ENCODE measurements at places on chromosomes 4 and X.

DNA sequence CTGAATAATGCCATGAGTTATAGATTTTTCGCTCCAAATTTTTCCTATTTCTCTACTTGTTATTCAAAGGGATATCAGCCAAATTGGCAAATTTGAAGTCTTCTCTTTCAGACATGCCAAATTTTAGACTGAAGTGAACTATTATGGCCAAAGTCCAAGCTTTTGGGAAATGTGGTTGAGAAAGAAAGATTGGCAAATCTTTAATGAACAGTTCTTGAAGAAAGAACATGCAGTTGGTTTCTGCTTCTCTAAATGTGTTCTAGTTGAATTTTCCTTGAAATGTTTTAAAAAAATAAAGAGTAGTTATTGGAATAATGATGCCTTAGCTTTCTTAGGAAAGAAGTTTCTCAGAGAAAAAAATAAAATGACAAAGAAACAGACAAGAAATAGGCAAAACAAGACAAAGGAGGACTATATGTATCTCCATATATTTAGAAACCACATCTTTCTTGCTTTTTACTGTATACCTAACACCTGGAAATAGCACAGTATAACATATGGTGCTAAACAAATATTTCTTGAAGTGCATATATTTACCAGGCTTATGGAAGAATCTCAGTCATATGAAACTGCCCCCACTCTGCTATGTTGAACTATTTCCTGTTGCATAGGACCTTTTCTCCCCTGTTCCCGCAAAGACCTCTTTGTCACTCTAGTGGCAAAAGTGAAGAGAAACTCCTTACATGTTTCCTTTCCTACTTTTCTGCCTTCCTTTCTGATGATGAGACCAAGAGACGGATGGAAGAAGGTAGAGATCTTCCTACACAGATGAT, 250.0 kb downstream of the ARHGAP24 start:
- DNase-seq: no peak

- DNase-seq: no peak
Observed at GRCh38 chr4:52617336-52618020, 41.6 kb downstream of the USP46 start.

- DNase-seq: no peak
Observed at GRCh38 chr4:145828802-145829485, 109.7 kb downstream of the ZNF827 start.

DNA sequence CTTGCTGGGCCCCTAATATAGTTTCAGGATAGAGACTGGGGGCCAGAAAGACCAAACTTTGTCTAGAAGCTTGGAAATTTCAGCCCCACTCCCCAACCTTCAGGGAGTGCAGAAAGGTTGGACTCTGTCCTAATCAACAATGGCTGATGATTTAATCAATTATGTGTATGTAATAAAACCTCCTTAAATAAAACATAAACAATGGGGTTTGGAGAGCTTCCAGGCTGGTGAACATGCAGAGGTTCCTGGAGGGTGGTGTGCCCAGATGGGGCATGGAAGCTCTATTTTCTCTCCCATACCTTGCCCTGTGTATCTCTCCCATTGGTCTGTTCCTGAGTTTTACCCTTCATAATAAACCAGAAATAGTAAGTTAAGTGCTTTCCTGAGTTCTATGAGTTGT, 174.2 kb downstream of the GC start:
- DNase-seq: no peak

GRCh38 chrX:69503782-69504625, at the start of gene NALF2:
NALF2 (plus strand) TSS chrX:69504326; CDS start chrX:69505283, 957 bp downstream.
- peak; percentile 43 for DNase-seq

DNA sequence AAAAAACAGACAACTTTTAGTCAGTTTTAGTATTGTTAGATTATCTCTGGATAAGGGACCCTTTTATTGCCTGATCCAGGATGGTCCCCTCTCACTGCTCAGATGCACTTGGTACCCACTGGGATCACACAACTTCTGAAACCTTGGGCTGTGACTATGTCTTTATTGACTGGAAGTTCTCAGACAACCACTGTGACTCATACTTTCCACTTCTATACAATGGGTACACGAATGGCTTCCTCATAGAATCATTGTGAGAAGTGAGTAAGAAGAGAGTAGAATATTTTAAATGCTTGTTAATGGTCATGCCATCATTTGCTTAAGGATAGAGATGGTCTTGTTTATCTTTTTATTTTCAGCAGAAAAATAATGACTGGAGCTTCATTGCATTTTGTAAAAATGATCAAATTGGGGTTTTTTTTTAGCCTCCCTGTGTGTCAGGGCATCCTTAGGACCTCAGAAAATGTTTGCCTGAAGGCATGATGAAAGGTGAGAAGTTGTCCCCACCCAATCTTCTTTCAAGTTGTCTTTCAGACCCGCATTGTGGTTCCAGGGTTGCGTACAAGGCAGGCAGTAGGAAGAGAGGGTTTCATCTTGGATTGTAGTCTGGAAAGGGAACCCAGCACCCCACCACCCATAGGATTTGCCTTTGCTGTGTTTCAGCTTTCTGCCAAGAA, 115.1 kb downstream of the CPEB2 start:
- DNase-seq: no peak

DNA sequence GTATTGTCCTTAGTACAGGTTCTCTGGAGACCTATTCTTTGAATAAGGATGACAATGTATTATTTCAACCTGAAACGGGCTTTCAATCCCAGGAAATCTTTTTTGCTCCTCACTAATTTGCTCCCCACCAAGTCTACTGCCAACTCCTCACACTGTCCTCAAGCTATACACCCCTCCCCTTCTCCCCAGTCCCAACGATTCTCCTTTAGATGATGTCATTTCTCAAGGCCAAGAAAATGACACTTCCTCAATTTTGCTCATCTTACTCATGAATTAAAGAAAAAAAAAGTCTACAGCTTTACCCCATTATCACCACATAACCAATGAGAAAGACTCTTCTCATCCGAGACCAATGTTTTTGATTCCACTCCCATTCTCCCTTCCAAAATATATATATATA, 20.6 kb downstream of the AP1S2 start:
- no peak for DNase-seq

- DNase-seq: no peak
Observed at GRCh38 chr4:55018521-55018920, 106.9 kb downstream of the KDR start.

GRCh38 chrX:10577853-10578252, 42.5 kb downstream of the MID1 start:
- DNase-seq: no peak

DNA sequence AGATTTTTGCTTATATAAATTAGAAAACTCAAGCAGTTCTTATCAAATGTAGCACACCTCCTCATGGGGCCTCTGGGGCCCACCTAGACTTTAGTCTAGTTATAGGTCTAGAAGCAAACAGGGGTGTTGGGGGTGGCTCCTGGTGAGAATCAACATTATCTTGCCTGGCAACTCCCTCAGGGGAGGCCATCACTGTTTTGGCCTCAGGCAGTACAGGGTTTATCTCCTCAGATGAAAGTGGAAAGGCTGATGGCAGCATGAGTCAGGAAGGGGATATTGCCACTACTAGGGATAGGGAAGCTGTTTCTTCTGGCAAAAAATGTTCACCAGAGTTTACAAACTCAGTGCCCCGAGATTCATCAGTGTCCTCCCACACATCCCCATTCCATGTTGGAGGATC, 232.4 kb upstream of the BMP3 start:
- DNase-seq: no peak

DNA sequence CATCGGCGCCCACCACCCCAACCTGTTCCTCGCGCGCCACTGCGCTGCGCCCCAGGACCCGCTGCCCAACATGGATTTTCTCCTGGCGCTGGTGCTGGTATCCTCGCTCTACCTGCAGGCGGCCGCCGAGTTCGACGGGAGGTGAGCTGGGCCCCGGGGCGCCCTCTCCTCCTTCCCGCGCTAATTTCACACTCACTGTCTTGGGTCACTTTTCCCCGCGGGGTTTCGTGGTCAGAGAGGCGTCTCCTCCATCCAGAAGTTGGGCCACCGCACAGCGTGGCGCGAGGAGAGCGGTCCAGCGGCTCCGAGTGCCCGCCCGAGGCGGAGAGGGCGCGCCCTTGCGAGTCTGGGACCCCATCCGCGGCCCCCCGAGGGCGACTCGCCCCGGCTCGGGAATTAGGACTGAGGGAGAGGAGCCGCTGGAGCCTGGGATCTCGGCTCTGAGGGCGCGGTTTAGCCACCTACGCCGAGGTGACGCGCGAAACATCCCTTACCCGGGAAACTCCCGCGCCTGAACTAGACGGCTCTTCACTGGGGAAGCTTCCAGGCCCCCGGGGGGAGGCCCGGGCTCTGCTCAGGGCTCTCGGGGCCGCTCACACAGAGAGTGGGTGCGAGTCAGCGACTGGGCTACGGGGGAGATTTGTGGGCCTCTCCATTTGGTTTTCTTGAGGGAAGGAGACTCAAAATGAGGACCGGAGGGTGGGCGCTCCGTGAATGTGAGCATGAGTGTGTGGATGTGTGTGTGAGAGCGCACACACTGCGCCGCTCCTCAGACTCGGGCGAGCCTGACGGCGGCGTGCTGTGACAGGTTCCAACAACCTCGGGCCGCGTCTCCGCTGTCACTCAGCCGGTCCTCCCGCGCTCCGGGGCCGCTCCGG, 551 bp downstream of the NPNT start:
- no peak for DNase-seq

- DNase-seq: no peak
Observed at GRCh38 chrX:69125094-69125493, 40.2 kb downstream of the PJA1 start.

DNA sequence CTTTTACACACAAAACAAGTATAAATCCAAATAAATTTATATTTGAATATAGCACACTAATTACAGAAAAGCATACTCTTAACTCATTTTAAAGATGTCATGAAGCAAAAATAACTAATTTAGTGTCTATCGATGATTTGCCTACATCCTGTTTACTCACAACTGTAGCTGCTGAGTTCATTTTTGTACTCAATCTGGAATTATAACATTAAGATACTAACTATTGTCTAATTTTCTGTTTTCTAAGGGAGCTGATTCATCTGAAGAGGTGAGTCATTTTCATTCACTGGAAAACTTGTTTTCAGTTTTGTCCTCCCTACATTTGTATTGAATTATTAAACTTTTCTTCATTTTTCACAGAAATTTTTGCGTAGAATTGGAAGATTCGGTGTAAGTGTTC, 3.7 kb downstream of the STATH start:
- no peak for DNase-seq

GRCh38 chr4:948101-948935, 16.1 kb downstream of the TMEM175 start:
- DNase-seq: no peak

DNA sequence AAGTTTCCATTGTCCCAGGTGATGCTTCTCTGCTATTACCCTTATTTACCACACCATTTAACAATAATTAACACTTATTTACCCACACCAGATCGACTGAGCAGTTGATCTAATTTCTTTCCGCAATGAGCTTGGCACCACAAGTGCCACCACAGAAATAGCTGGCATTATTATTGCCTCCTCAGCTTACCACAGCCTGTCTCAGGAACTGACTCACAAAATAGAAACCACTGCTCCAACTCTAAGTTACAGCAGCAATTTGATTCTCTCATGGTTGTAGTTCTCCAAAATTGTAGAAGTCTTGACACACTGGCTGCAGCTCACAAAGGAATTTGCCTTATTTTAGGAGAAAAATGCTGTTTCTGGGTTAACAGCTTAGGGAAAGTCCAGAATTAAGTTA, 22.5 kb downstream of the ZNF721 start:
- DNase-seq: no peak

GRCh38 chrX:133888984-133889383, 96.4 kb downstream of the GPC3 start:
- DNase-seq: no peak

- DNase-seq: no peak
Observed at GRCh38 chr4:189117426-189117825, 823.2 kb upstream of the FRG1 start.

DNA sequence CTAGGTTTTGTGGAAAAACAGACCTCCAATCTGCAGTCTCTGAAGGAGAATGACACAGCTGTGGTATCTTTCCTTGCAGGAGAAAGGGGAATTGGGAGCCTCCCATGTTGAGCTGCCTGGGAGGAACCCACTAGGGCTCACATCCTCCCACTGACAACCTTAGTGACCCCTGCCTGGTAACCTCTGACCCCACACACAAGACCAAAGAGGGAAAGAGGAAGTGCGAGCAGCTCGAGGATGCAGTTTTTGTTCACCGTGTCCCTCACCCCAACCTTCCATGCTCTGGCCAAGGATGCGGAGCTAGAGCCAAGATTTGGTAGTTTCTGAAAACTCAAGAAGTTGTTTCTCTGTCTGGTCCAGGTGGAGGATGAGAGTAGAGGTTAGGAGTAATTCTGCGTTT, 5.4 kb upstream of the ZXDA start:
- DNase-seq: no peak

DNA sequence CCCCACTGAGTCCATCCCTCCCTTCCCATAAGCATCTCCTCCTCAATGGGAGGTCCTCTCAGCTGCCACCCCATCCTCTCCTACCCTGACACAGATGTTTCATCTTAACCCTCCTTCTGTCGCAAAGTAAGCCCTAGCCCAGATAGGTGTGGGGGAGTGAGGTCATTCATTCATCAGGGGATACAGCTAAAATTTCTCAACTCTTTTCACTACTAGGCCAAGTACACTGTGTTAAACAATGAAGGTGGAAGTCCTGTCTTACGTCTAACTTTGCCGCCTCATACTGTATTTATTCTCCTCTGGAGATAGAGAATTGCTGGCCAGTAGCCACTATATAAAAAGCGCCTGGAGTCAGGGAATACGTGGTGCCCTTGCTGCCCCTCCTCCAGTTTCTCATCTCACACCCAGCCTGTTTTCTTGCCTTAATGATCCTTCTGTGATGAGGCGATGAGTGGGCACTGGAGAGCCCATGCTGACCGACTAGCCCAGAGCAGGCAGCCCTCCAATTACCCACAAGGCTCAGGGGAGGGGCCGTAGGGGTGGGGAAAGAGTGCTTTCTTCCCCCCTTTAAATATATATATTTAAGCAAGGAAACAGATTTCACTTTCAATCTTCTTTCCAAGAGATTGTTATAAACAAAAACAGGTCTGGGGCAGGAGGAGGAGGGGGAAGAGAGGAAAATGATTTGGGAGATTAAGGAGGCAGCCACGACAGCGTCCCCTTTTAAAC, 149.5 kb downstream of the PJA1 start:
- no peak for DNase-seq

DNA sequence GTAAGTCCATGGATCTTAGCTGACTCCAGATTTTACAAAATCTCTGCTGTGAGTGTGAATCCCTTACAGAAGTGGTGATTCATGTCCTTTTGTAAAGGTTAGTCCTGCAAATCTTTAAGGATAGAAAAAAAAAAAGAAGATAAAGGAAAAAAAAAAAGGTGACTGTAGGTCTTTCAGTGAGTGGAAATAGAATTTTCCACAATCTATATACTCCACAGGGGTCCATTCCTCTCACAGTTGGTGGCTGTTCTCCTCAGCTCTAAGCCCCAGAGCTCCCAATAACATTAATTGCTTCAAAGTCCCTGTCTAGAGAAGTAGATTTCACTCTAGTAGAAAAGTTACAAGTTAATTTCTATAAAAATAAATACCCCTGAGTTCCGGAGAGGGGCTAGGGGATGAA, 189.1 kb downstream of the NDST4 start:
- DNase-seq: no peak

DNA sequence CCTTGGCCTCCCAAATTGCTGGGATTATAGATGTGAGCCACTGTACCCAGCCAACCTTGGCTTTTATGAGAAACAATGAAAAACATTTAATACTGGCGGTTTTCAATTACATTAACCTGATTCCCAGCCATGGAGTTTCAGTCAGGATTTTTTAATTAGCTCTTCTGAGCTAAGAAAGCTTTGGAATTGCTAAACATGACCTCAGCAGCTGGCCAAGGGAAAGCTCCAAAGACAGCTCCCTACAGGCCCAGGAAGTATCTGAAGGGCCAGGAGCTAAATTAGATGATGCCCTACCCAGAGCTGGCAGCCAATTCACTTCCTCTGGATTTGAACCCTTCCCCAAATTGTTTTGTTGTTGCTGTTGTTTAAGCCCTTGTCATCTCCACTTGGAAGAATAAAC, 26.5 kb upstream of the FUNDC1 start:
- no peak for DNase-seq

All from stimulated activated CD4-positive, alpha-beta T cell treated with anti-CD3 and anti-CD28 coated beads, Interleukin-2, amount 100 ng/mL, for 24 hours (primary cell).